Stimulated activated naive CD4-positive, alpha-beta T cell treated with Interleukin-2 at 50 U/mL for 16 hours (primary cell): ENCODE measurements at places on chromosomes 11 and 22.

DNA sequence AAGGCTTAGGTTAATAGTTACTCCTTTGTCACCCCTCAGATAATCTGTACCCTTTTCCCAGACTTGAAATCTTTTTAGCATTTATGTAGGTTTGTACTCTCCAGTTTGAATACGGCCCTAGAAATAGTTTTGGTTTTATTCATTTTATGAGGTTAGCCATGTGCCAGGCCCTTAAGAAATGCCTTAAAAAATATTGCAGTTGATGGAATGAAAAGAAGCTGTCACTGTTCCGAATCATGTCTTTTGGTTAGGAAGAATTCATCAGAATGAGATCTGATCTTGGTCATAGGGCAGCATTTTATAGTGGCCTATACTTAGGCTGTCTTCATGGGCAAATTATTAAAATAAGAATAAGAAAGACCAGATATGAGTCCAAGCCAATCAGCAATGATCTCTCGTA is 14.8 kb upstream of the PRSS23 start:
- no peak for DNase-seq

GRCh38 chr11:86515297-86516094 is 140.8 kb downstream of the CCDC81 start:
- no peak for DNase-seq

GRCh38 chr11:114607753-114608459 is 12.3 kb upstream of the NXPE4 start:
- no peak for DNase-seq

DNA sequence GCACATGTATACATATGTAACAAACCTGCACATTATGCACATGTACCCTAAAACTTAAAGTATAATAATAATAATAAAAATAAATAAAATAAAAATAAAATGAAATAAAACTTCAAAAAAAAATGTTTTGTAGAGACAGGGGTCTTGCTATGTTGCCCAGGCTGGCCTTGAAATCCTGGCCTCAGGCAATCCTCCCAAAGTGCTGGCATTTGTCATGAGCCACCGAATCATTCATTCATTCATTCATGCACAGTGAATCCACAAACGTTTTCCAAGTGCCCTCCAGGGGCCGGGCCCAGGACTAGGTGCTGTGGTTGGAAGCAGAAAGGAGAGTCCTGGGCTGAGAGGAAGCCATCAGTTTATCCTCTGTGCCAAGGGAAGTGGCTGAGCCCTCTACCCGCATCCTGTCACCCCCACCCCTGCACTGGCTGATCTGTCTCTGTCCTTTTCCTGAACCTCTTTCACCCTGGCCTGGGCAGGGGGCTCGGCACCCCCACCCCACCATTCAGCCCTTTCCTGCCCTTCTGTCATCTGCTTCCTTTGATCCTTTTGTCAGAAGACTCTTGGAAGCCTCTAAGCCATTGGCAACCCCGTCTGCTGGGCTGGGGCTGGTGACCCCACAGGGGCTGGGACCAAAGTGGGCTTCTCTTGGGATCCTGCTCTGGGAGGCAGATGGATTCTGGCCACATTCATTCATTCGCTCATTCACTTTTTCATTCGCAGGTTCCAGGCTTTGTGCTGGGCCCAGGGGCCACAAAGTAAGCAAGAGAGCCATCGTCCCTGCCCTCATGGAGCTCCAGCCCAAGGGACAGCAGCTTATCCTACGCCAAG is 84.3 kb downstream of the IGLL1 start:
- no peak for DNase-seq

DNA sequence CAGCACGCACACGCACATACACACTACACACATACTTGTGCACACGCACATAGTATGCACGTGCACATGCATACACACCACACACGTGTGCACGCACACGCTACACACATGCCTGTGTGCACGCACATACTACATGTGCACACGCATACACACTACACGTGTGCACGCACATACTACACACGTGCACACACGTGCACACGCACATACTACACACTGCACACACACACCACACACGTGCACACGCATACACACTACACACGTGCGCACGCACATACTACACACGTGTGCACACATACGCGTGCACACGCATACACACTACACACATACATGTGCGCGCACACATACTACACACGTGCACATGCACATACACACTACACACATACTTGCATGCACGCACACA is 19.7 kb upstream of the ARHGAP8 start:
- DNase-seq = no peak

DNA sequence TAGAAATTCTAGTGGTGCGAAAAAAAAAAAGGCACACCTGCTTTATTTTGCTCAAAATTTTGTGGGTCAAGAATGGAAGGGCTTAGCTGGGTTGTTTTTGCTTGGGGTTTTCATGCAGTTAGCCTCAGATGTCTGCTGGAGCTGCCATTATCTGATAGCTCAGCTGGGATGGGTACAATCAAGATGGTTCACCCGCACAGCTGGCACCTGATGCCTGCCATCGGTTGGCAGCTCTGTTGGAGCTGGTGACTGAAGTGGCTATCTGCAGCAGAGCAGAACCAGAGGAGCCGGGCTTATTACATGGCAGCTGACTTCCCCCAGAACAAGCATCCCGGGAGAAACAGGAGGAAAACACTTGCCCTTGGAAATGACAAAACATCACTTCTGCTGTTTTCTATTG is 12.1 kb upstream of the ELFN2 start:
- no peak for DNase-seq

DNA sequence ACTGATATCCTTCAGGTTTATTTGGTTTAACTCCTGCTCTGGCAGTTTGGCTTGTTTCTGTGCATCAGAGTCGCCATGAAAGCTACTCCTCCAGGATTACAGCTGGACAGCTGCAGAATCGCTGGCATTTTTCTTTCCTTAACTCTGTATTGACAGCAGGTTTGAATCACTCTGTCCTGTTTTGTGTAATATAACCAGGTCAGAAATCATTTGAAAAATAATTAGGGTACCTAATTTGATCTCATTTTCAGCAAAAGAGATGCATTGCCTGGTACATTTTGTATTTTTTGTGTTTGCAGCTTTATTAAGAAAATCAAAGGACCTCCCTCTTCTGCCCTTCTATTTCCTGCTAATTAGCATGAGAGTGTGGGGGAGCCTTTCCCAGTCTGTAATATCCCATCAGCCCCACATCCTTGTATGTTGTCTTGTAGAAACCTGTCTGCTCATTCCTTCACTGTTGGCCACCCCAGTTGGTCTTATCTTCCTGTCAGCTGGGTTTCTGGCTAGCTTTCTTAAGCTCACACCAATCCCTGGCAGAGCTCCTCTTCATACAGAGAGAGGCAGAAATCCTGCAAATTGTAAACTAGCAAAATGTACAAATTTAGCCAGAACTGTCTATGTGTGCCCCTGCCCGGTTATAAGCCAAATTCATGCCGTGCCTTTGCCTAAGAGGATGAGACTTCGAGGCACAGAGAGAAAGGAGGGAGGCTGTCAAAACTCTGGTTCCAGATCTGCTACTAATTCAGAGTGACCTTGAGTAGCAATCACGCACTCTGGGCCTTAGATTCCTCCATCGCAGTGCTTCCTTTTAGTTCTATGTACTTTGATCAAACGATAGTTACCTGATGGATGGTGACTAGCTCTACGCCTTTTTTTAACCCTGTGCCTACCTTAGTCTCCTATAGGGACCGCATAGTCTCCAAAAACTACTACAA is 200.6 kb downstream of the NAV2 start:
- no peak for DNase-seq

DNA sequence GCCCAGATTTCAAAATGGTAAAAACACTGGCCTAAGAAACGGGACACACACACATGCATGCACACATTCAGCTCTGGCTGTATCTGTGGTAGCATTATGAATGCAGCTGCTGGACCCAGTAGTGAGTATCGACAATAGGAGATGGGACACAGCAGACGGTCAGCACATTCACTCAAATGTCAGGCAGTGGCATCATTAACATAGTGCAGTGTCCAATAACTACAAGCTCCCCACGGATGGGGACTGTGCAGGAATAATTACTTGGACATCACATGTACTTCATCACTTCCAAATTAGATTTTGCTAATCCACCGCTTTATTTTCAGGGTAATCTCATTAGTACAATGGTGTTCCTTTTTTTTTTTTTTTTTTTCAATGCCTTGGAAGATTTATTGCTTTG is 109.5 kb downstream of the FANCF start:
- DNase-seq = no peak

- no peak for DNase-seq
These were observed 33.3 kb downstream of the DAGLA start for GRCh38 chr11:61713464-61713863.

GRCh38 chr11:72766152-72766902 is 14.1 kb upstream of the ARAP1 start:
- DNase-seq = no peak

DNA sequence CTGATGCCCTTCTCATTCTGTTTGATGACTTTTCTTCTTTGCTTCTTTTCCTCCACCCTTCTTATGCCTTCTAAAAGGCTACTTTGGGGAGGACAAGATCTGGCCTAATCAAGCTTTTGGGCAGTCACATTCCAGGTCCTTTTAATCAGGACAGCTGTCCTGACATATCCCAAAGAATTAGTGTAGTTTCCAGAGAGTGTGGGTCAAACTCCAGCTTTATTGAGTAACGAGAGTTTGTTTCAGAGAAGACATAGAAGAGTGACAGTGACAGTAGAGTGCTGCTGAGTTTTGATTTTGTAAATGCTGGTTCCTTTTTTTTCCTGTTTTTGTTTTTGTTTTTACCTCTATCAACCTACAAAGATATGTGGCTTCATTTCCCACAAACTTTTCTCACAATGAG is 158.4 kb upstream of the SESN3 start:
- DNase-seq = no peak

DNA sequence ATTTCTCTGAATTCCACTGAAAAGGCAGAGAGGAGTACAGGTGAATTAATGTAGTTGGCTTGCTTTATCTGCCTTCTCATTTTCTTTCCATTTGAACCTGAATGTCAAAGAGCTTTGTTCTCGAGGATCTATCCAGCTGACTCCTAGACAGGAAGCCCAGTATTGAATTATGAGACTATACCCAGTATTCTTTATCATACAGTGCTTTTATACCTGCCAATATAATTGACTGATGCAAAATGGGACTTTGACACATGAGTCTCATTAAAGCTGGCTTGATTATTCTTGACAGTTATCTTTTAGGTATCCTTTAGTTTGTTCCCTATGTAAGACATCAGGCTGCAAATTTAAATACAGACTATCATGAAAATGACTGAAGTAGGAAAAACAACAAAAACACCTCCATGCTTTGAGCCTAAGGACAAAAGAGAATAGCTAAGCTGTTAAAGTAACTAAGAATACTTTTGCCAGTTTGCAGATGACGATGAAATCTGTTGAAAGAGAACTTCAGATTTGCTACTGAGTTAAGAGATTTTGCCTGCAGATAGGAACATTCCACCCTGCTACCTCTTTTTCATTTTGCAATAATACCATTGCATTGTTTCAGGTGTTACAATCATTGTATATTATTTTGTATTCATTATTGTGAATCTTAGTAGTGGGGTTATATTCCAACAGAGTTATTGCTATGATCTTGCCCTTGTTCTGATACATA is 117.1 kb downstream of the ENTHD1 start:
- DNase-seq = no peak

- no peak for DNase-seq
These were observed 133.6 kb upstream of the SESN3 start for GRCh38 chr11:95364324-95365295.
